Osteoblast (primary cell): ENCODE measurements at places on chromosomes 16 and 17. TPM values are rescaled to one million over a fixed set of nuclear protein-coding genes. Genes with fewer than 3 reads are reported as not detected.
A peak's percentile ranks its signal among the peaks of the same experiment; 100 is the strongest.

DNA sequence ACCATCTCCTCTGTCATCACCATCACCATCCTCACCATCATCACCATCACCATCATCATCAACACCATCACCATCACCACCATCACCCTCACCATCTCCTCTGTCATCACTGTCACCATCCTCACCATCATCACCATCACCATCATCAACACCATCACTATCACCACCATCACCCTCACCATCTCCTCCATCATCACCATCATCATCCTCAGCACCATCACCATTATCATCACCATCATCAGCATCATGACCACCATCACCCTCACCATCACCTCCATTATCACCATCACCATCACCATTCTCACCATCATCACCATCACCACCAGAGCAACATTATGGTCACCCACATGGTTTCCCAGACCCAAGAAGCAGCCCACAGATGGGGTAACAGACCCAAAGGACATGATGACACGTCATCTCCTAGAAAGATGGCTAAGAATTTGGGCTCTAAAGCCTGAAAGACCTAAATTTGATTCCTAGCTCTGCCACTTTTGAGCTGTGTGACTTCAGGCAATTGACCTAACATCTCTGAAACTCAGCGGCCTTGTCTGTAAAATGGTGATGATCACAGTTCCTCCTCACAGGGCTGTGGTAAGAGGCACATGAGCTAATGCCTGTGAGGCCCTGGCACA lies 14.6 kb downstream of the SCNN1B start:
- H3K27ac ChIP-seq, result no peak overlapping the region
- no peaks in the 10 kb centered on the region for H3K4me1 ChIP-seq
- H3K4me3 ChIP-seq, result no peak overlapping the region
- DNase-seq, result no peak
- H3K36me3 ChIP-seq, result no peaks in the 10 kb centered on the region

- H3K27me3 ChIP-seq, result no peaks in the 10 kb centered on the region
- H3K4me1 ChIP-seq, result peaks cover 32% of the 10 kb centered on the region
- peak; percentile 26 for DNase-seq
- H3K36me3 ChIP-seq, result no peaks in the 10 kb centered on the region
These were observed 22.5 kb upstream of the CIBAR2 start for GRCh38 chr16:85134789-85135142.

DNA sequence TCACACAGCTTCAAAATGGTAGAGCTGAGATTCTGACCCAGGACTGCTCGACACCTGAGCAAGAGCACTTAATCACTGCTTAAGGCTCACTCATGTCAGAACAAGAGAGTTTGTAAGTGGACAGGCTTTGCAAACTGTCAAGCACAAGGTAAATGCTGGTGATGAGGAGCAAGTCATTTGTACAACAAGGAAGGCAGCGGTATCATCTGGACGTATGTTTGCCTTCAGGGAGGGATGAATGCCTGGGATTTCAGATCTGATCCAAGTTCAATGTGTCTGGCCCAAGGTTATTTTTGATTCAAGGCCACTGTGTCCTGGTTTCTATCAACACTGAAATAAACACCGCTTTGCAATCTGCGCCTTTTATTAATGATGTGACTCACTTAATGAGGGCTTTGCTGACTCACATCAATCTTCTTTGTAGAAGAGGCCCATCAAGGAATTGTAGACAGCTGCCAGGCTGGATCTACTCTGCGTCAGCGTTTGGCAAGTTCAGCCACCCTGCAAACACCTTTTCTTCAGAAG lies 174.4 kb upstream of the HS3ST3A1 start:
- no peaks in the 10 kb centered on the region for H3K36me3 ChIP-seq
- H3K27ac ChIP-seq, result no peak overlapping the region
- DNase-seq, result no peak

DNA sequence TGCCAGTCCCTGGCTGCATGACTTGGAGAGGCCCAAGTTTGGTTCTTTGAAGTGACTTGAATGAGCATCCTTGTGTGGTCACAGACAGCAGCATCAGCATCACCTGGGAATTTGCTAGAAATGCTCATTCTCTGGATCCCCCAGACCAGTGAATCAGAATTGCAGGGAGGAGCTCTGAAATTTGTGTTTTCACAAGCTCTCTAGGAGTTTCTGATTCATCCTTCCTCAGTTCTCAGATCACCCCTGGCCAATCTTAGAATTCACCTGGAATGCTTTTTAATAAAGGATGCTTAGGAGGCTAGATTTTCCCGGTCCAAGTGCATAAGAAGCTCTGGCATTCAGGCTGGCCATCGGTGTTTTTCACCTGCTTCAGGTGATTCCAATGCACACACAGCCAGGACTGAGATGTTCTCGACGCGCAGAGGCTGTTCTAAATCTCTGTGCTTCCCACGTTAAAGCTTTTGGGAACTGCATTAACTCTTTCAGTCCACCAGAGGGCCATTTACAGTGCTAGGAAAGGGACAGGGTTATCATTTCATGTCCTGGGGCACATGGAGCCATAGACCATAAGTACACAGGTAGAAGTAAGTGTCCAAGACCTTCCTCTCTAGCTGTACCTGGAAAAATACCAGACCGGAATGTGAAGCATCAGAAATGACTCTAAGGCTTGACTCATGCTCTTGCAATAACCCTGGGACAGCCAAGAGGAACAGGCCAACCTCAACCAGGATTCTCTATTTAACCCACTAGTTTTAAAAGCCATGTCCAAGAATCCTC lies 85.7 kb upstream of the XYLT1 start:
- no peak overlapping the region for H3K27ac ChIP-seq
- DNase-seq, result no peak
- H3K4me1 ChIP-seq, result peaks cover 20% of the 10 kb centered on the region
- no peak overlapping the region for H3K4me3 ChIP-seq
- peaks cover 14% of the 10 kb centered on the region for H3K27me3 ChIP-seq

FOXL1 gene
- 2.5 and 3.2 TPM in 2 replicates for total RNA-seq

TMEM88 gene
- 0.29 and 0.36 TPM in 2 replicates for total RNA-seq
